ENCODE measurements at places on chromosomes 2 and 18. TPM values are rescaled to one million over a fixed set of nuclear protein-coding genes. Genes with fewer than 3 reads are reported as not detected.
A peak's percentile ranks its signal among the peaks of the same experiment; 100 is the strongest.

DNA sequence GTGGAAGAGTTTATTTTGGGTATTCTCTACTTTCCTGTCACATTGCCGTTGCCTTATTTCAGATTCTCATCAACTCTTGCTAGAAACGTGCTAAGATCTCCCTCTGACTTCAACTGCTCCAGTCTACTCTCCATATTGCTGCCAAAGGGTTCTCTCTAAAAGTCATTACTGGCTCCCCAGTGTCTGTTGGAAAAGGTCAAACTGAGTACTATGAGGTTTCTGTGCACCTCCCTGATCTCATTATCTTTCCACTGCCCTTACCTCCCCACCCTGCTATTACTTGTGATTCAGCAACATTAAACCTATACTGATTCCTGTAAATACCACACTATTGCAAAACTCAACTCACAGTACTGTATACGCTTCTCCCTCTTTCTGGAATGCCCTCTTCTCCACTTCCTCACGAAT is 1.9 kb upstream of the KRCC1 start:
- peaks cover 32% of the 10 kb centered on the region for H3K4me1 ChIP-seq
- H3K27ac ChIP-seq, result no peak overlapping the region
- H3K36me3 ChIP-seq, result peaks cover 22% of the 10 kb centered on the region
- H3K4me3 ChIP-seq, result no peak overlapping the region
- H3K27me3 ChIP-seq, result no peaks in the 10 kb centered on the region

Gene UGT1A7
- total RNA-seq, result not detected

Gene CDK5R2
- total RNA-seq, result not detected

DNA sequence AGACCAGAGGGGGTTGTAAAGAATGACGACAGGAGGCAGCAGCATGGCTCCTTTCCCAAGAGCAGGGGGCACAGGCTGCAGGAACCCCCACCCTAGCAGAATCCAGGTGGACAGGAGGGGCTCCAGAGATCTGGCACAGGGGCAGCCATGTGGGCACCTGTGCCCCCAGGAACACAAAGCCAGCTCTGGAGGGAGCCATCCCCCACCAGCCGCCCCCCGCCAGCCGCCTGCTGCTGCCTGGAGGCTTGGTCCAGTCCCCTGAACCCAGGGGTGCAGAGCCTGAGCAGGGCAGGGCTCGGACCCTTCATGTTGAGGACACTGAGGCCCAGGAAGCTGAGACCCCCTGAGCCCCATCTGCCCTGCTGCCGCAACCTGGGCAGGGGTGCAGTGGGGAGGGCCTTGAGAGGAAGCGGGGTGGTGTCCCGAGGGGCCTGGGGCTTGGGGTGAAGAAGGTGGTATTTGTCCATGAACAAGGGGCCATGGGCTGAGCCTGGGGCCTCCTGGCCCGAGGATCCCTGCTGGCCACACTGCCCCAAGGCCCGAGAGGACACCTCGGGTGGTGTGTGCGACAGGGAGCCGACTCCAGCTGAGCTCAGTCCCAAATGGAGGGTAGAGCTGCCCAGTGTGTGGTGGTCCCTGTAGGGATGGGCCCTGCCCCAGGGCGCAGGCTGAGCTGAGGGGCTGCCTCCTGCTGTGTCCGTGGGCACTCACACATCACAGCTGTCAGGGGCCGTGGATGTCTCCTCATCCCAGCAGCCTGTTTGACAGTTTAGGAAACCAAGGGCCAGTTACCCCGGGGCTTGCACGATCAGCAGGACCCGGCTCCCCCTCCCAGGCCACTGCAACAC is 39.8 kb upstream of the SNED1 start:
- no peak overlapping the region for H3K4me3 ChIP-seq
- H3K27ac ChIP-seq, result no peak overlapping the region
- no peaks in the 10 kb centered on the region for H3K36me3 ChIP-seq
- H3K27me3 ChIP-seq, result peaks cover 2% of the 10 kb centered on the region
- no peak for DNase-seq
- H3K4me1 ChIP-seq, result no peaks in the 10 kb centered on the region

DNA sequence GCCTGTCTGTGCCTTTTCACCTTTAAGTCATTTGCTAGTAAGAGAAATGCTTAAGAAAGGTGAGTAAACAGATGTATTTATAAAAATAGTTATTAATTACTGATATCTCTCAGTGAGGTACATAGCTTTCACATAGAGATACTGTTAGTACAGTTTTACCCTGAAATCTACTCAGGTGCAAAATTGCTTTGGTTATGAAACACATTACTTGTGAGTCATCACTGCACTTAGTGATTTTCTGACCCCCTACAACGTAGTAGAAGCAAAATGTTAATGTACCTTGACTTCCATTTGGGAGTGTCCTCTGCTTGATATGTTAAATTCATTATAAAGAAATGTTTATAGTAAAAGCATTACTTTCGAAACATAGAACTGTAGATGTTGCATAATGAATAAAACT is 6.5 kb downstream of the GLS start:
- no peak overlapping the region for H3K4me3 ChIP-seq
- DNase-seq, result no peak
- H3K36me3 ChIP-seq, result peaks cover 33% of the 10 kb centered on the region
- no peak overlapping the region for H3K27ac ChIP-seq

DNA sequence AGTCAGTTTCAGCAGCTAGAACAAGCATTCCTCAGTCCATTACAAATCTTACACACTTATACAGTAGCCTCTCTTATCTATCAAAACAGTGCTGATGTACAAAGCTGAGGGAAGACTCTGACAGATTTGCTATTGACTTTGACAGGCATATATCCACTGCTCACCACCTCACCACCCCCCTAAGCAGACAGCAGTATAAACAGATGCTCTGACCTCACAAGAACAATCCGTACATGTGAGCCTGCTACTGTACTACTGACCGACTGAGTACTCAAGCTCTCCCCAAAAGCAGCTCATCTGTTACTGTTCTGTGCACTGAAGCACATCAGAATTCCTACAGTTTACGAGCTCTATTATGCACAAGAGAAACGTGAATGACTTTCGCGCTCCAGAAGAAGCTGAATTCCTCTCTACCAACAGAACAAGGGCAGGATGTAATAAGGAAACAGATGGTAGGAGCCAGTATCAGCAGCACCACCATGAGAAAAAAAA is 95.6 kb upstream of the PDE1A start:
- H3K27ac ChIP-seq, result no peak overlapping the region
- no peak overlapping the region for H3K4me3 ChIP-seq
- H3K4me1 ChIP-seq, result no peaks in the 10 kb centered on the region
- no peaks in the 10 kb centered on the region for H3K36me3 ChIP-seq
- no peak for DNase-seq

DNA sequence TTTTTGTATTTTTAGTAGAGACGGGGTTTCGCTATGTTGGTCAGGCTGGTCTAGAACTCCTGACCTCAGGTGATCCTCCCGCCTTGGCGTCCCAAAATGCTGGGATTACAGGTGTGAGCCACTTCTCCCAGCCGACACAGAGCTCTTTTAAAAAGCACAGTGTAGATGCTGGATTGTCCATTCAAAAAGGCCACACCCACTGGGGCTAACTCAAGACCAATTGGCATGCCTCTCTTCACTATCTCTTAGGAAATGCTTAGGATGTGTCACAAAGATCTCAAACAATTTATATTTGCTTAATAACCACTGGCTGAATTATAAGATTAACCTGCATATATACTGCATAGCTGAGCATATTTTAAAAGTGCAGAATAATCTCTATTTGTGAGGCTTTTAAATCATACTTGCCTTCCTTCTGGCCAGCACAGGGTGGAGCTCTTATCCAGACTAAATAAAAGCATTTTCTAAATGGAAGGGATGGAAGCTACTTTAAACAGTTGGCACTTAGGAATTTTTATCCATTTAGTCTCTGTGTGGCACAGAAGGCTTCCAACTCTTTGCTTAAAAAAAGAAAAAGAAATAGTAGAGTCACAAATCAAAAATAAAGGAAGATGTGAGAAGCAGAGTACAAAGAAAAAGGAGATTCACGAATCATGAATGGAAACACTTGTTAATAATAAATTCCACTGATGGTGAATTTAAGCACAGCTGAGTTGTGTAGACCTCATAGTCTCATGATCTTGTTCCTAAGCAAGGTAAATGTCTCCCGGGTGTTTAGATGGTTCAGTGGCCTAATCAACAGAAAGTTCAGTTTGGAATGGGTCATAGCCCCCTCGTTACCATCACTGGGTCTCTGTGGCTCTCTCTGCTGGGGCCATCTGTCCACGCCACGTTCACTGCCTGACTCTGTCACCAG is 22.4 kb downstream of the CRYGD start:
- H3K27ac ChIP-seq, result peak overlapping the region; percentile 28
- H3K4me1 ChIP-seq, result peaks cover 20% of the 10 kb centered on the region
- peak overlapping the region; percentile 5 for H3K4me3 ChIP-seq
- peaks cover 3% of the 10 kb centered on the region for H3K27me3 ChIP-seq
- no peak for DNase-seq

Data from activated naive CD8-positive, alpha-beta T cell treated with anti-CD3 and anti-CD28 coated beads, Interleukin-2, amount 10 ng/mL, durations not matched to agents 7 days and 5 days (primary cell).